ENCODE measurements at places on chromosomes 6 and 20. TPM values are rescaled to one million over a fixed set of nuclear protein-coding genes. Genes with fewer than 3 reads are reported as not detected.

Gene HDGFL1
- not detected for total RNA-seq

Gene NR2E1
- not detected for total RNA-seq

Gene MUCL3
- not detected for total RNA-seq

Gene COL21A1
- total RNA-seq = 0.65 TPM

Gene MICB
- total RNA-seq = 0.65 TPM

Gene DEFB124
- not detected for total RNA-seq

DNA sequence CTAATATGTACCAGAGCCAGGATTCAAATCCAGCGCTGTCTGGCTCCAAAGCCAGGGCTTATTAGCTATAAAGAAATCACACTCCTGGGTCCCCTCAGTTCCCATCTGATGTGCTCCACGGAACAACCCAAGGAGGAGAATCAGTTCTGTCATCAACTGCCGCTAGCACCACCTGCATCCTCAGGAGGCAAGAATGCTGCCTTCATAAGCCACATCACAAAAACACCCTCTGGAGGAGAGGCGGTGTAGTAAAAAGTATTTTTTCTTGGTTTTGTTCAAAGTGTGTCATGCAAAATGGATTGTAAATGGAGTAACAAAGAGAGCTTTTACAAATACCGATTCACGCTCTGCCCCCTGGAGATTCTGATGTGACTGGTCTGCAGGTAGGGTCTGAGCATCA is 57.1 kb downstream of the TNFRSF21 start:
- no peaks in the 10 kb centered on the region for H3K4me1 ChIP-seq
- H3K36me3 ChIP-seq = no peaks in the 10 kb centered on the region
- no peak overlapping the region for H3K27ac ChIP-seq
- H3K4me3 ChIP-seq = no peak overlapping the region
- DNase-seq = no peak

GRCh38 chr6:7124636-7125035 is 16.9 kb downstream of the RREB1 start:
- DNase-seq = no peak
- no peak overlapping the region for H3K4me3 ChIP-seq
- peak overlapping the region; percentile 55 for H3K27ac ChIP-seq
- no peaks in the 10 kb centered on the region for H3K27me3 ChIP-seq
- peaks cover 2% of the 10 kb centered on the region for H3K36me3 ChIP-seq

- DNase-seq = no peak
- no peaks in the 10 kb centered on the region for H3K36me3 ChIP-seq
- no peaks in the 10 kb centered on the region for H3K4me1 ChIP-seq
- H3K4me3 ChIP-seq = no peak overlapping the region
Measured at GRCh38 chr20:2698186-2698817, 5.7 kb downstream of the EBF4 start.

GRCh38 chr6:70667256-70667710 is 400 bp upstream of the SMAP1 start:
- H3K27me3 ChIP-seq = no peaks in the 10 kb centered on the region
- DNase-seq = no peak
- H3K36me3 ChIP-seq = no peaks in the 10 kb centered on the region
- H3K4me3 ChIP-seq = peak overlapping the region; percentile 89

GRCh38 chr20:9066191-9066590 is 2.7 kb upstream of the PLCB4 start:
- peaks cover 3% of the 10 kb centered on the region for H3K4me1 ChIP-seq
- H3K36me3 ChIP-seq = no peaks in the 10 kb centered on the region
- no peak for DNase-seq
- no peak overlapping the region for H3K4me3 ChIP-seq

DNA sequence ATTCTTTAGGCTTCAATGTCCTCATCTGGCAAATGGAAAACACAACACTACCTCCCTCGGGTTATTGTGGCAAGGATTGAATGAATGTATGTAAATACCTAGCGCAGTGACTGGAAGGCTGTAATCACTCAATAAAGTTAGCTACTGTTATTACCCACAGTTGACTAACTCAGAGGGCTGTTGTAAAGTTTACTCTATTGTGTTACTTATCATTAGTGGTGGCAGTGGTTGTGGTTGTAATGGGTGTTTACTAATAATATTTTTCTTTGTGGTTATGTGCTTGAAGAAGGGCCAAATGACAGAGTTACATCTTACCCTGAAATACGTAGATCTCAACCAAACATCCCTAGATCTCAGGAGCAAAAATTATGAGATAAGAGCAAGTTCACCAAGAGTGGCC is 42.0 kb upstream of the PXDC1 start:
- H3K4me1 ChIP-seq = peaks cover 6% of the 10 kb centered on the region
- DNase-seq = no peak
- H3K27me3 ChIP-seq = no peaks in the 10 kb centered on the region

DNA sequence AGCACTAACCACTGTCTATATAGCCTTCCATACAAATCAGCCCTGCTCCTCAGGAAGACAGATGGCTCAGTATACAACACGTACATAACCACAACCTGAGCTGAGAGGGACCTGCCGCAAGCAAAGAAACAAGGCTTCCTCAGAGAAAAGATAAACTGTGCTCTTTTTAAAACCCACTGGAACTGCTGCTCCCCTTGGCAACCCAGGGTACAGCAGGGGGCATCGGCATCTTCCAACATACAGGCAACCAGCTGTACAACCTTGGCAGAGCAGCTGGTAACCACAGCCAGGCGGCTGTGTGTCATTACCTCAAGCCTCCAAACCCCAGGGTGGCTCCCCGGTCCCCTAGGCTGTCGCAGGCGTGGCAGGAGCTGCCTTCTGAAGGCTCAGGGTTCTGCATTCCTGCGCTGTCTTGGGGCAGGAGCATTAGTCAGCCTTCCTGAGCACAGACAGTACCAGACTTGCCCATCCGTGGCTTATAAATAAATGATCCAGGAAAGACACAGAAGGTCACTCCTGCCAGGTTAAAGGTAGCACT is 249.5 kb downstream of the ADGRG6 start:
- H3K4me3 ChIP-seq = no peak overlapping the region
- no peak overlapping the region for H3K27ac ChIP-seq
- no peaks in the 10 kb centered on the region for H3K27me3 ChIP-seq
- no peak for DNase-seq
- no peaks in the 10 kb centered on the region for H3K36me3 ChIP-seq

DNA sequence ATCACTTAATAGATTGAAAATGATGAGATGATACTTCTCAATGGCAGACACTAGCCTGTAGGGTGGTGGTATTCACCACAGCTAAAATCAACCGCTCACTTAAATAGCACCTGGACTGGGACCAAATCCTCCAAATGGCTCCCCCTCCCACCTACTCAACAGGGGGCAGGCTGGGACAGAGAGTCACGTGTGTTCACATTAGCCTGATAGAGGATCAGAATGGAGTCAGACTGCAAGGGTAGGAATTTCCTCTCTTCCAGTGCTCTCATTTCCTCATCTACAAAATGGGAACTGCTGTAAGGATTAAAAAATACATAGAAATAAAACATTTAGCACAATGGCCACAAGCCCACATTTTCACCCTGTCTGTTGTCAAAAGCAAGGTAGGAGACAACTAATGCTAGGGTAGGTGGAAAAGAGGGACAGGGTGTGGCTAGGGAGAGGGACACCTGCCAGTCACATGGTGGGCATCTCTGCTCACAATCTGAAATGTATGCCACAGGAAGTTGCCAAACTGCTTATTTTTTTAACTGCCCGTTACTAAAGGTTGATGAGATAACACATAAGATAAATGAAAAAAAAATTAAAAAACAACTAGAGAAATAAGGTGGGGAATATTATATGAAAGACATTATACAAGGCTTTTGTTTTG is 55.3 kb downstream of the BACH2 start:
- no peak overlapping the region for H3K4me3 ChIP-seq
- no peak for DNase-seq
- no peaks in the 10 kb centered on the region for H3K36me3 ChIP-seq
- H3K4me1 ChIP-seq = peaks cover 27% of the 10 kb centered on the region
- peak overlapping the region; percentile 18 for H3K27ac ChIP-seq

- H3K4me1 ChIP-seq = peaks cover 3% of the 10 kb centered on the region
- peaks cover 3% of the 10 kb centered on the region for H3K36me3 ChIP-seq
- DNase-seq = no peak
- H3K27me3 ChIP-seq = no peaks in the 10 kb centered on the region
- no peak overlapping the region for H3K27ac ChIP-seq
Measured at GRCh38 chr6:151408858-151409257, 17.5 kb upstream of the ZBTB2 start.

DNA sequence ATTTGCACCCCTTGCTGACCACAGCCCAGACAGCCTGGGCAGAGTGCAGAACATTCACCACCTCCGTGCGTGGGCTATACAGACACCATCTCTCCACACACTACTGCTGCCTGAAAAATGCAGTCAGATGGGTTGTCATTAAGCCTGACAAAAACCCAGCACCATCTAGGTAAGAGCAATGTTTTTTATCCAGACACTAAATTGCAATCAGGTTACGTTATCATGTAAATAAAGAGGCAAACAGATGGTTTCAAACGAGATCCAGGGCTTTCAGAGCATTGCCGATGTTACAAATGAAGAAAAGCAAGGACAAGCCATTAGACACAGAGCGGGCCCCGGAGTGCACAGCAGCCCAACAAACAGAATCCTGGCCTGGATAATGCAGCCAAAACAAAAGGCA is 269.6 kb downstream of the PKHD1 start:
- no peaks in the 10 kb centered on the region for H3K4me1 ChIP-seq
- no peak overlapping the region for H3K4me3 ChIP-seq
- H3K36me3 ChIP-seq = no peaks in the 10 kb centered on the region
- no peaks in the 10 kb centered on the region for H3K27me3 ChIP-seq

- H3K4me1 ChIP-seq = no peaks in the 10 kb centered on the region
- H3K27me3 ChIP-seq = no peaks in the 10 kb centered on the region
- no peak overlapping the region for H3K27ac ChIP-seq
- H3K4me3 ChIP-seq = no peak overlapping the region
- H3K36me3 ChIP-seq = no peaks in the 10 kb centered on the region
Measured at GRCh38 chr6:43461936-43462335, 6.6 kb upstream of the DLK2 start.

DNA sequence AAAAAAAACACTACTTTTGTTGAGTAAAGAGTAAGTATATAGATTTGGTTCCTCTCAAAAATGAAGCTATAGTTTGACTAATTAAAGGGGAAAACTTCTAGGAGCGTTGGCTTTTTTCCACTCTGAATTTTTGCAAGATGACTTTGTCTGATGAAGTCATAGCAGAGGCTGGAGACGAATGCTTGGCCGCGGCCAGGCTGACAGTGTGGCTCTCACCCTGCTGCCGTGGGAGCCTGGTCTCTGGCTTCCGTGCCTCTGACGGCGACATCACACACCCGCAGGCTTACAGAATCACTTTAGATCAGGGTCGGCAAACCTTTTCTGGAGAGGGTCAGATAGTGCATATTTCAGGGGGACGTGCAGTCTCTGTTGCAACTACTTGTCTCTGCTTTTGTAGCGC is 145.0 kb downstream of the PHACTR3 start:
- peak; percentile 32 for DNase-seq
- H3K36me3 ChIP-seq = no peaks in the 10 kb centered on the region
- H3K4me1 ChIP-seq = peaks cover 11% of the 10 kb centered on the region
- H3K27ac ChIP-seq = no peak overlapping the region
- peaks cover 58% of the 10 kb centered on the region for H3K27me3 ChIP-seq
- no peak overlapping the region for H3K4me3 ChIP-seq

- no peak for DNase-seq
- peaks cover 16% of the 10 kb centered on the region for H3K4me1 ChIP-seq
- H3K36me3 ChIP-seq = no peaks in the 10 kb centered on the region
- no peak overlapping the region for H3K4me3 ChIP-seq
Measured at GRCh38 chr6:140043357-140043756, 668.9 kb upstream of the CITED2 start.

DNA sequence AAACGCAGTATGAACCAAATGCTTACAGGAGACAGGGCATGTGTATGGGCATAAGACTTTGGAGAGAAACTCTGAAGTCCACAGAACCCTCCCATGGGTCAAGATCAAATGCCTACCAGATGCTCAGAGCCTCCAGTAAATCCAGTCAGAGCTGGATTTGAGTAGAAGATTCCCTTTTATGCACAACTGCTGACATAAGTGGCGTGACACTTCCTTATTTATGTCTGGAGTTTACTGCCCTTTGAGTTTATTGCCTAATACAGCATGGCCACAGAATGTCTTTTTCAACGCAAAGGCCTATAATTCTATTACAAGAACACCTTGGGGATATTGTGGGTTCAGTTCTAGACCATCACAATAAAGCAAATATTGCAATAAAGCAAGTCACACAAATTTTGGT is 220.0 kb upstream of the FOXQ1 start:
- H3K36me3 ChIP-seq = no peaks in the 10 kb centered on the region
- H3K4me3 ChIP-seq = no peak overlapping the region
- no peaks in the 10 kb centered on the region for H3K27me3 ChIP-seq
- no peak for DNase-seq

DNA sequence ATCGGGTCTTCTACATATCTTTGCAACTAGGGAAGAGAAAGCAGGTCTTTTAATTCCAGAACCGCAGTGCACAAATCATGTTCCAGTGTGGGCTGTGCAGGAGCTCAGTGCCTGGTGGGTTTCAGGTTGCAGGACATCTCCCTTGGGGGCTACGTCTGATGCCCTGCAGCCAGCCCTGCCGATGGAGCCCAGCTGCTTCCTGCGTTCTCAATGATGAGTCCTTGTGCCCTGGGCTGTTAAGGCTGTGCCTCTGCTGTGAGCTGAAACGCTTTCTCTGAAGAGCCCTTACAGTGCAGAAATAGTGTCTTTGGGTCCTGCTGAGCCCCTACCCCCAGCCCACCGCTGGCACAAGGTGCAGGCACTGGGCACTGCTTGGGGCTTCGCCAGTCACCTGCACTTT is 192.9 kb downstream of the SYNDIG1 start:
- peaks cover 4% of the 10 kb centered on the region for H3K27me3 ChIP-seq
- no peak overlapping the region for H3K4me3 ChIP-seq
- no peak for DNase-seq
- H3K4me1 ChIP-seq = no peaks in the 10 kb centered on the region

GRCh38 chr20:24407151-24407550 is 62.3 kb upstream of the SYNDIG1 start:
- DNase-seq = no peak
- no peaks in the 10 kb centered on the region for H3K4me1 ChIP-seq
- H3K27ac ChIP-seq = no peak overlapping the region
- no peak overlapping the region for H3K4me3 ChIP-seq

DNA sequence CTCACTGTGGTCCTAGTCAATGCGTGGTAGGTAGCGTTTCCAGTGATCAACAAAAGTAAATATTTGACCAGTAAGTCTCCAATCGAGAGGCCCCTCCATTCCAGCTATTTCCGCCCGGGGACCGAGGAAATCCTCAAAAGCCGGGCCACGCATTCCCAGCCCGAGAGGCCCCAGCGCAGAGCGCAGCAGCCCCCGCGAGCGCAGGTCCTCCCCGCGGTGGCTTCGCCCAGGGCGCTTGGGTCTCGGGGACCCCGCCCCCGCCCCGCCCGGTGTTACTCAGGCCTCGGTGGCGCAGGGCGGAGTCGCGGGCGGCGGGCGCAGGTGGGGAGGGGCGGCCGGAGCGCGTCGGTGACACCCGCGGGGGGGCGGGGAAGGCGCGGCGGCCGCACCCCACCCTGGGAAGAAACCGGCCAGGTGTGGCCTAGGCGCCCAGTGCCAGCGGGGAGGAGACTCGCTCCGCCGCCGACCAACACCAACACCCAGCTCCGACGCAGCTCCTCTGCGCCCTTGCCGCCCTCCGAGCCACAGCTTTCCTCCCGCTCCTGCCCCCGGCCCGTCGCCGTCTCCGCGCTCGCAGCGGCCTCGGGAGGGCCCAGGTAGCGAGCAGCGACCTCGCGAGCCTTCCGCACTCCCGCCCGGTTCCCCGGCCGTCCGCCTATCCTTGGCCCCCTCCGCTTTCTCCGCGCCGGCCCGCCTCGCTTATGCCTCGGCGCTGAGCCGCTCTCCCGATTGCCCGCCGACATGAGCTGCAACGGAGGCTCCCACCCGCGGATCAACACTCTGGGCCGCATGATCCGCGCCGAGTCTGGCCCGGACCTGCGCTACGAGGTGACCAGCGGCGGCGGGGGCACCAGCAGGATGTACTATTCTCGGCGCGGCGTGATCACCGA is at the start of gene DSP:
Gene DSP (plus strand): TSS at position 497 of the 890 bp plus-strand sequence. CDS start 245 bp downstream, at position 742.
- H3K27ac ChIP-seq = no peak within 1 kb of the TSS
- H3K4me1 ChIP-seq = peaks cover 4% of the 10 kb centered on the region
- H3K36me3 ChIP-seq = no peaks in the 10 kb centered on the region
- peak within 1 kb of the TSS; percentile 71 for H3K4me3 ChIP-seq
- H3K27me3 ChIP-seq = no peaks in the 10 kb centered on the region
- peak; percentile 23 for DNase-seq
